ENCODE measurements at places on chromosomes 11 and 22.

GRCh38 chr11:134047586-134047999, 21.3 kb upstream of the JAM3 start:
- no peak for DNase-seq

DNA sequence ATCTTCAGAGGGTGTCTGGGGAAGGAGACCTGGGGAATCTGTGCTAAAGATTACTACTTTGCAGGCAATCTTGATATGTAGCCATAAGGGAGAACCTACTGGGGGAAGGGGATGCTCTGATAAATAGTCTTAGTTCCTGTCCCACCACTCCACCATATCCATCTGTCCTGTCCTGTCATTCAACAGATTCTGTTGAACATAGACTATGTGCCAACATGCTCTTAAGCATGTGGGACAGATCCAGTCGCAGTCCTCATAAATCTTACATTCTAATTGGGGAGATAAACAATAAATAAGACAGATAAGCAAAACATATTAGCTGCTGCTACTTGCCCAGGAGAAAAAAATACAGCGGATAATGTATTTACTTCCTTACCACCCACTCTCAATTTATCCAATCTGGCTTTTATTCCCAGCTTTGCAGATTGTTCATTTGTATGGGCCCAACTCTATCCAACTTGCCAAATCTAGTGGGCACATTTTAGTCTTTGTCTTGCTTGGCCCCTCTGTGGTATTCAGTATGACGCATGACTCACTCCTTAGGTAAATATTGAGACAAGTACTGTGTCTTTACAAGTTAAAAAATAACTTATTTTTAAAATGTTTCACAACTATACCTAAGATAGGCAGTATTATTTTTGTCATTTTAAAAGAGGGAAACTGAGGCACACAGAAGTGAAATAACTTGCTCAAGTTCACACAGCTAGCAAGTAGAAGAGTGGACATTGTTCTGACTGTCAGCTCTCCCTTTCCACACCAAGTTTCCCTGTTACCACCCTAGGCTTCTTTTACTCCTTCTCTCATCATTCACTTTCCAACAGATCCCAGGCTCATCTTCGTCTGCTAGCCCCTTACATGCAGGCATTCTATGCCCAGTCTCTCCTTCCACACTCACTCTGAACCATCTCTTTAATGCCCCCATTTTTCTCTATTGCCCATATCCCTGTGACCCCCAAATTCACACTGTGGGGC, 133.6 kb upstream of the SESN3 start:
- no peak for DNase-seq

DNA sequence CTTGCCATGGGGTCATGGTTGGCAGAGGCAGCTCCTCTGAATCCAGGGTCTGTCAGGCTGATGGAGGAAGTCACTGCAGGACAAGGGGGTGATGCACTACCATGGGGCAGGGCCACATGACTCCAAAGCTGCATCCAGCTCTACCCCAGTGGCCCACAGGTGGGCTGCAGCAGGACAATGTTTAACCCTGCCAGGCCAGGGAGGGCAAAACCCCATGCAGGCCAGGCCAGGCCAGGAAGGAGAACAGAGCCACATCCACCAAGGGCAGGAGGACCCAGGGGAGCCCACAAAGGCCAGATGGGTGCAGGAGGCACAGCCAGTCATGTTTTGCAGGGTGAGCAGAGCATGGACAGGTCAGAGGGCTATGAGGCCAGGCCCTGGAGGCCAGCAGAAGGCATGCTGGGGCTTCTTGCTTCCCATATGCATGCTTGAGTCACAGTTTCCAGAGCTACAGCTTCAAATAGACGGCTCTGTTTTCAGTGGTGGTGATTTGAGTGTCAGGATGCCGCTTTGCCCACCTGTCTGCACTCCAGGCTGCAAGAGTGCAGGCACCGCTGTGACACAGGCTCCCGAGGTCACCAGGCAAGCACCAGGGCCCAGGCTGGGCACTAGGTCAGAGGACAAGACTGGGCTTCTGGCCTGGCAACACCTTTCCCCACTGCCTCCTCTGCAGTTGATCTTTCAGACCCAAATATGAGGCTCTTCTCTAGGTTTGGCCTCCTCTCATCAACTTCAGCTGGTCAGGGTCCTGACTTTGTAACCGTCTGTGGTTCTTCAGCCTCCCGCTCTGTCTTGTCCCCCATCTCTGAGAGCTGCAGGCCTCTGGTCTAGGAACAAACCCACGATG, 22.9 kb downstream of the RSPH14 start:
- no peak for DNase-seq

GRCh38 chr11:61887839-61888494, 3.4 kb downstream of the FADS3 start:
- DNase-seq, result no peak

GRCh38 chr11:2172676-2173075, 1.1 kb upstream of the TH start:
- no peak for DNase-seq

GRCh38 chr11:19658344-19658743, 54.3 kb upstream of the NAV2 start:
- DNase-seq, result no peak

DNA sequence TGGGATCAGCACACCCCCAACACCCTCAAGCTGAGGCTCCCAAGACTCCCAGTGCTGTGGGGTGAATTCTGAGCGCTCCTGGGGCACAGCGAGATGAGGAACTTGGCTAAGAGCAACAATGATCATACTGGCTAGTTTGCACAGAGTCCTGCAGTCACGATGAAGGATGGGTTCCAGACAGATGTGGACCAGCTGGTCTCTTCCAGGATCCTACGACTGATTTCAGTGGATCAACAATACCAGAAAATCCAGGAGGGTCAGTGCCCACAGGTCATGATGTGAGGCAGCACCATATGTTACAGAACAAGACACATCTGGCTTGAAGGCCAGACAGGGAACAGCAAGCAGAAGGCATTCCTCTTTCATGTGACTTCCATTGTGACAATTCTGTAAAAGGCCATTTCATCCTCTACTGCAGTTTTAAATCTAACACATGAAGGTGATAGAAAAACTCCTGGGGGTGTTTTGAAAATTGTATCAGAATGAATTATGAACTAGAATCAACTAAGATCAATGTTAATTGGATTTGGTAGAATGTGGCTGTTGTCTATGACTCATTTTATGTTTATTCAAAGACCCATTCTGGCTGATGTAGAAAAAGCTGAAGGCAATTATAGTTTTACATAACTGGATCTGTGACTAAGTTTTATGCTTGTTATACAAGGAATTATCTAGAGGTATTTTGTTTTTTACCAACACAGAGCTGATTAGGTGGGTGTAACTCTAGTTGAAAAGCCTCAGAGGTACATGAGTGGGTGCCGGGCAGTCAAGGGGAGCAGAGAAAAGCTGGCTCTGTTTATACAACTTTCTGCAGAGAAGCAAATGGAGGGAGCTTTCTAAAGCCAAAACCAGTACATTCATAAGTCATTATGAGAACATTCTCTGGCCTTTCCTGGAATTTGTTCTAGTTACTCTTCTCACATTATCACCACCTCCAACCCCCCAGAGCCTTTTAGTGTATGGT, 29.1 kb downstream of the OR52K1 start:
- no peak for DNase-seq

- no peak for DNase-seq
These were observed 157.4 kb downstream of the NAV2 start for GRCh38 chr11:19869946-19870589.

DNA sequence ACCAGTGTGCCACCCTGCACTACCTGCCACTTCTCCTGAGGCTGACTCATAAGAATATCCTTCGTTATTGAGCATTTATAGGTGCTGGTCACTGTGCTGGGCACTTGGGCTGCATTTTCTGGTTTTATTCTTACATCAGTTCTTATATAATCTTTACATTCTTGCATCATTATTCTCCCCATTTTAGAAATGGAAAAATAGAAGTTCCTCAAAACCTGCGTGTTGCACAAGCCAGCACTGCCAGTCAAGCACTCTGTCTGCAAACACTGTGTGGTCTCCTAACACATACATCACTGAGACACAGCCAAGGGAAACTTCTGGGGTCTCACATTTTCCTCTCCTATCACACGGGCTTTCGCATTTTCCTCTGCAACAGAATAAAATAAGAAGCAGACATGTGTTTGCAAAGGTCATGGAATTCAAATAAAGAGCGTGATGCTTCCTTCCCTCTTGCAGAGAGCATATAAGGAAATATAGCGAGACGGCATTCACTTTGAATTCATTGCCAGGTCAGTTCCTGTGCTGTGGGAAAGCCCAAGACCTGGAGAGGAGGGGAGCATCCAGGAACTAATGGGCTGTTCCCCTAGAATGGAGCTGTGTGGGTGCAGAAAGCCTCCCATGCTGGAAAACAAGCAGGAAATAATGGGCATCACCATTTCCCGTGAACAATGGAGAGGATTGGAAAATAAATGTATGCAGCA, 73.9 kb upstream of the SEZ6L start:
- no peak for DNase-seq

DNA sequence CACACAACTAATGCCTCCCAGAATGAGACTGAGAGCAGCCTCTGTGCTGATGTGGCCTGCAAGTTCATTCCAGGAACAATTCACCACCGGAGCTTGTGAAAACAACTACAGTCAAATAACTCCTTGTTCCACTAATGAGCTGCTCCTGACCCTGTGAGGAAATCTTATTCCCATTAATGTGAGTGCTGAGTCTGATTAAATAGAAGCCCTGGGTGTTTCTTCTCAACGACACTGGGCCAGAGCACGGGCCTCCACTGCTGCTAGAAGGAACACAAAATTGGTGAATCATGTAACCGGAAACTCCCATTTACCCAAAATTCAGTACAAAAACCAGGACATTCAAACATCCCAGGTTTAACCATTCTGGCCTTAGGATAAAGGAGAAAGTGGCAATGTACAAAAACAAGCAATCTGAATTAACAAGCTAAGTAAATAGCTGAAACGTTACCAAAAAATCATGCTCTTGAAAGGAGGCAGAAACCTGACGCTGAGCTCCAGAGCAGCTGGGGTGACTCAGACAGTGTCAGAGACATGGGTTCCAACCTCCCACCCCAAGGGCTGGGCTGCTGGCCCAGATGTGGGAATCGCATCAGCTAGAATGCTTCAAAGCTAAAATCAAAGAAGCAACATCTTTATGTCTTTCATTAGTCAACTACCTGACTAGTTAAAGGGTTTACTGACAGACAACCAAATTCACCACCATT, 26.7 kb downstream of the SERGEF start:
- DNase-seq, result no peak

- DNase-seq, result peak; percentile 28
These were observed 1.5 kb upstream of the ANKRD13D start for GRCh38 chr11:67287355-67288197.

GRCh38 chr11:131691181-131692041, 321.0 kb downstream of the NTM start:
- DNase-seq, result peak; percentile 5

DNA sequence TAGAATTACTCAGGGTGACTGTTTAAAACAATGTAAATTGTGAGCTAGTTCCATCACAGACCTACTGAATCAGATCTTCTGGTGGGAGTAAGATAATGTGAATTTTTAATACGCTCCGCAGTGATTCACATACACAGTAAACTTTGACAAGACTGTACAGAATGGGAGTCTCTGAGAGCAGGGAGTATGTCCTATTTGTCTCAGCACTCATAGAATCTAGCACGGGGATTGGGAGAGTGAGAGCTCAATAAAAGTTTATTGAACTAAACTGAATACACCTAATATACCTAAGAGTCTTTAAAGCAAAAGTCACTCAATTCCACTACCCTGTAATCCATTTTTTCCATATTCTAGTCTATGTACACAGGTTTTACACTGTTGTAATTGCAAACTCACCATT, 11.2 kb upstream of the GAB2 start:
- no peak for DNase-seq

DNA sequence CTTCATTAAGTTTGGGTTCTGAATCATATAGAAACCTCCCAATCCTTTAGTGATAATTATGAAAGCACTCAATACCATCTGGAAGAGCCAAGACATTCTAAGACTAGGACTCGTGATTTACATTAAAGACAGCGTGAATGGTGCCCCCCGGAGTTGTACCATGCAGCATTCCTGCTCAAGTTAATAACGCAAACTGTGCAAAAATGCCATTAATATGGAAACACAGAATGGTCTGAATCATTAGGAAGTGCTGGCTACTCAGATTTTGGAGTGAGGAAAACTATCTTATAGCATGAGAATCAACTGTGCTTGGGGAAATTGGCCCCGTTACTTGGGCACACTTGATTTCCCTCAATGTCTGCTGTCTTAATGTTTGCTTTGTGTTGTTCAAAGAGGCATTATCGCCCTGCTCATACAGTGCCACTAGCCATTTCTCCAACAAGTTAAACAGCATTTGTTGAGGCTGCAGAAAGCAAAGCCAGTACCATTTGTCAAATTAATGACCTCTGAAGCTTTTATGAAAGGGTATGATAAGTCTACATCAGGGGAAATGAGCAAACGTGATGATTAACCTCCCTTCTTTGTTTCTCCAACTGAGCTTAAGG, 18.5 kb upstream of the TPH1 start:
- DNase-seq, result no peak
